ENCODE measurements at places on chromosomes 3 and 15.

- no peak for DNase-seq
Measured at GRCh38 chr3:19063936-19064335, 84.4 kb upstream of the KCNH8 start.

GRCh38 chr3:32062950-32063582 is 43.4 kb upstream of the GPD1L start:
- DNase-seq: no peak

DNA sequence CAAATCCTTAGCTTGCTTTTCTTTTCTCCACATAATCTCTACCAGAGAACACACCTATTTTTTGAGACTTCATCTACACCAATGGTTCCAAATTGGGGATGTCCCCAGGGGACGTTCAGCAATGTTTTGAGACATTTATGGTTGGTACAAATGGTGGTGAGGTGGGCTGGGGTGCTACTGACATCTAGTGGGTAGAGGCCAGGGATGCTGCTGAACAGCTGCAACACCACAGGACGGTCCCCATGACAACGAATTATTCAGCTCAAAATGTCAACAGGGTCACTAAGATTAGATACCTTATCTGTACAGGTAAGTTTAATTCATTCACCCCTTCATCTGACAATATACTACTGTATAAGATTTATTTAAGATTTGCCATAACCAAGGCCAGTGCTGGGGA is 14.4 kb downstream of the GK5 start:
- DNase-seq: no peak

GRCh38 chr3:115085197-115085865 is 61.8 kb downstream of the ZBTB20 start:
- no peak for DNase-seq

DNA sequence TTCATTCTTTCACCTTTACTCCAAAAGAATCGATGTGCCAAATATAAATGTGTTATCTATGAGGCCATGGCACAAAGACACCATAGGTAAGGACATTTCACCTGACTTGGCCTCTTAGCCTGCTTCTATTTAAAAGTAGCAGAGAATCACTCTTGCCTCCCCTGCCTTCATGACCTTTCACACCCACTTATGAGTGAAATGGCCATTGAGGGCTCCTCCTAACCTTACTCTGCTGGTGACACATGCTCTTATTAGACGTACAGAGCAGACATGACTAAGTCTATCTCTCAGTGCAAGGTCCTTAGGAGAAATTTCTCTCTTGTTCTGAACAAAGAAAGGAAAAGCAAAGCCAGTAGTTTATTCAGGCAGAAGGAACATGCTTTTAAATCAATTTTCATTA is 150.7 kb downstream of the LRTM1 start:
- DNase-seq: no peak
